ENCODE measurements at places on chromosomes 6 and 20. TPM values are rescaled to one million over a fixed set of nuclear protein-coding genes. Genes with fewer than 3 reads are reported as not detected.

GRCh38 chr6:9398071-9398766 lies 962.9 kb upstream of the SLC35B3 start:
- DNase-seq = no peak

DNA sequence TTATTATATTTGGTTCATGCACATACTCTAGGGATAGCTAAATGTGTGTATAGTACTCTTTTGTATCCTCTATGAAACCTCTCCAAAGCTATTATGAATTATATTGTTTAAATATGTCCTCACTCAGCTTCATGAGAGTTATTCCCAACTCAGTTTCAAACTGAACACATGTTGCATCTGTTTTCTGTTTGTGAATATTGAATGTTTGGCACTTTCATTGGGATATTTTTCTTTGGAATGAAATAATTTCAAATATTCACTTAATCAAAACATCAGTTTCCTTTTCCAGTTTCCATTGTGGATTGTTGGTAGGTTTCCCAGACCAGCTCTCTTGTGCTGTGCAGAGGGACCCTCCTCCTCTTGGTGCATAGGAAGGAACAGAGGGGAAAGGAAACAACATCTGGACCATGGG lies 46.6 kb downstream of the HDAC2 start:
- no peak for DNase-seq

BHLHE23 gene
- not detected for total RNA-seq

GNAS gene
- total RNA-seq = 875 TPM

- DNase-seq = peak; percentile 61
These were observed 142.9 kb downstream of the CDC5L start for GRCh38 chr6:44530209-44530909.

DNA sequence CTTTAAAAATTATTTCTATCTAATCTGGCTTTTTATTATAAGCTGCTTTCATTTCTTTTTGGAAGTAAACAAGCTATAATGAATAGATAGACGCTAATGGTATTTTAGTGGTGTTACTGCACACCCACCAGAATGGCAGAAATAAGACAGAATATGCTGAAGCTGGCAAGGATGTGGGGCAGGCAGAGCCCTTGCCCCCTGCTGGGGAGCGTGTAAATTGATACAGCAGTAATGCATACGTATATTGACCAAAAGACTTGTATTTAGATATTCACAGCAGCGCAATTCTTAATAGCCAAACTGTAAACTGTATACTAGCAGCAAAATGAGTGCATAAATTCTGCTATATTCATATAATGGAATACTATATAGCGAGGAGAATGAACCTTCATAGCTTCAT lies 35.3 kb downstream of the TMEM181 start:
- peak; percentile 16 for DNase-seq

LTB gene
- total RNA-seq = 5.4 TPM

GRCh38 chr6:68632734-68633133 lies 2.3 kb upstream of the ADGRB3 start:
- DNase-seq = no peak

MUC21 gene
- total RNA-seq = 207 TPM

DNA sequence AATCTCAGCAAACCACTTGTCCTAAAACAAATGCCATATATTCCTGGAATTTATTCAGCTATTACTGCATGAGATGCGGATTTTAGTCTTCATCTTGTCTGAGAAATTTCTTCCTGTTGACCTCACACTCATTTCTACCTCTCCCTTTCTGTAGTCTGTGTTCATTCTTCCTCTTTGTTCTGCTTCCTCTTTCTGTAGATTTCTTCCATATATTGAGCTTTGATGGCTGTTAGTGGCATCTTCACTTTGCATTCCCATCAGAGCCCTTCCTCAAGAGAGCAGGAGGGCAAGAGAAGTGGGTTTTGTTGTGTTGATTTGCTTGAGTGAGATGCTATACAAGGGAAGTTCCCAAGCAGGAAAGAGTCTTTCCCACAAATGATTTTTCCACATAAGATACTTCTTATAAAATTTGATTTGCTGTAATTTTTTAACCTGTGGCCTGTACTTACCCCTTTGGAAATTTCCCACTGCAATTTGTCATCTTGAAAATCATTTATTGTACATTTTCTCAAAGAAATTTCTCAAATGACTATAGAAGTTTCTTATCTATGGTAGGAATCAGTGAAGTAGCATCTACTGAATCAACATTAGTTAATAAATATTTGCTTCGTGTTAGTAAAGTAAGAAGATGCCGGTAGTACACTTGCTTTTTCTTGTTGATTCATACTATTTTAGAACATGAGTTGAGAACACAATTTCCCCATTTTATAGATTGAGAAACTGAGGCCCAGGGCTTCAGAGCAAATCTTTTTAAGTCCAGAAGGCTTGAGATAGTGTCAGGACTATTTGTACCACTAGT lies 43.8 kb downstream of the MAP3K4 start:
- DNase-seq = no peak
